RPMI7951 (cell line): ENCODE measurements at places on chromosomes 6 and 20. TPM values are rescaled to one million over a fixed set of nuclear protein-coding genes. Genes with fewer than 3 reads are reported as not detected.

The PERP gene
- total RNA-seq: 37.5 and 40.6 TPM in 2 replicates

The BPIFB4 gene
- total RNA-seq: not detected in 2 replicates

The WFDC2 gene
- total RNA-seq: 0.78 TPM in 1 of 2 replicates, not detected in the other

The BTNL2 gene
- not detected in 2 replicates for total RNA-seq

The RBM24 gene
- total RNA-seq: 4.5 and 4.7 TPM in 2 replicates

The PPP1R11 gene
- total RNA-seq: 65.1 and 65.7 TPM in 2 replicates

The BICRAL gene
- 4.2 and 4.4 TPM in 2 replicates for total RNA-seq

The EYS gene
- not detected in 2 replicates for total RNA-seq

The POU3F2 gene
- total RNA-seq: 0.29 and 0.36 TPM in 2 replicates

The ISM1 gene
- total RNA-seq: 0.39 and 0.48 TPM in 2 replicates

The CBLN4 gene
- total RNA-seq: not detected in 2 replicates

The TRIM40 gene
- not detected in 2 replicates for total RNA-seq

The CLIC5 gene
- 0.10 TPM in 1 of 2 replicates, not detected in the other for total RNA-seq

The OTOR gene
- total RNA-seq: not detected in 2 replicates

The IFT52 gene
- total RNA-seq: 71.4 and 77.5 TPM in 2 replicates

The FAM83C gene
- total RNA-seq: not detected in 2 replicates

The PSMA7 gene
- total RNA-seq: 878 and 1,048 TPM in 2 replicates

The MGME1 gene
- total RNA-seq: 25.6 and 26.0 TPM in 2 replicates

The SPATA25 gene
- total RNA-seq: 0.98 TPM in 1 of 2 replicates, not detected in the other

The CDK19 gene
- 14.5 and 18.6 TPM in 2 replicates for total RNA-seq

The PLEKHG1 gene
- under 0.01 and 0.12 TPM in 2 replicates for total RNA-seq

The DNMT3B gene
- total RNA-seq: 6.8 TPM in 2 replicates

The SNX9 gene
- total RNA-seq: 31.9 and 36.8 TPM in 2 replicates

The HLA-DQB1 gene
- not detected in 2 replicates for total RNA-seq

The WFDC10B gene
- 0.88 and 3.5 TPM in 2 replicates for total RNA-seq

The C20orf141 gene
- not detected in 2 replicates for total RNA-seq

The FAM110A gene
- 10.3 and 12.6 TPM in 2 replicates for total RNA-seq

The CDH4 gene
- total RNA-seq: 0.12 and 0.29 TPM in 2 replicates

The C4A gene
- total RNA-seq: 0.96 and 1.3 TPM in 2 replicates

The PTCRA gene
- total RNA-seq: not detected in 2 replicates

The TFAP2D gene
- not detected in 2 replicates for total RNA-seq
